ENCODE measurements at places on chromosomes 11 and 22.
A peak's percentile ranks its signal among the peaks of the same experiment; 100 is the strongest.

- DNase-seq: no peak
Measured at GRCh38 chr22:31829505-31829904, 75.7 kb downstream of the DEPDC5 start.

GRCh38 chr11:575313-575995, 816 bp upstream of the PHRF1 start:
- no peak for DNase-seq

- no peak for DNase-seq
Measured at GRCh38 chr11:45885274-45885920, at the start of gene MAPK8IP1. MAPK8IP1 (plus strand) TSS chr11:45885651; CDS start chr11:45885821, 170 bp downstream.

DNA sequence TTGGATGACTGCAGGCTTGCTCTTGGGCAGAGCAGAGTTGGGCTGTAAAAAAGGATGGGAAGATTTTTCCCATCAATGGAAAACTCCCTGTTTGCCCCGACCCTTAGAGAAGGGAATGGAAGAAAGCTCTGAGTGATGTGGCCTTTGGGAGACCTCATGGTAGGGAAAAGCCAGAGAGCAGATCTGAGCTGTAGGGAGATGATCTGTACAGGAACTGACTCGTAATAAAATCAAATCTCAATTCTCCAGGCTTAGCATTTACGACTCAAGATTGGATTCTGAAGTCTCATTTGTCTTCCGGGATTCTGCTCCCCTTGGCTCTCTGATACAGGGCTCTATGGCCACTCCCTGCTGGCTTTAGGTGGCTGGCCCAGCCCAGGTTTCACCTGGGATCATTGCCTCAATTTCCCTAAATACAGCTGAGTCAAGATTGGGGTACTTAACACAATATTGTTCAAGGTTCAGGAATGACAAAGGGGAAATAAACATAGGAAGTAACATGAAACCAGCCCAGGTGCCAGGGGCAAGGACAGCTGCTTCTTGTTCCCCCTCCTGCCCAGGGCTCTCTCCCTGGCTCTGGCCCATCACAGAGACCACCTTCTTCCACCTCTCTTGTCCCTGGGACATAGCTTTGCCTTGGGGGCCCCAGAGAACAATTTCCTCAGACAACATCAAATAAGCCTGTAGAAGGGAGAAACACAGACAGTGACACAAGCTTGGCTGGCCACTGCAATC, 38.4 kb upstream of the THY1 start:
- no peak for DNase-seq

- no peak for DNase-seq
Measured at GRCh38 chr11:116420030-116420429, 352.8 kb downstream of the BUD13 start.

GRCh38 chr11:64685536-64685935, 37.5 kb downstream of the NRXN2 start:
- DNase-seq: no peak

GRCh38 chr11:36945384-36945783, 347.3 kb upstream of the RAG2 start:
- no peak for DNase-seq

DNA sequence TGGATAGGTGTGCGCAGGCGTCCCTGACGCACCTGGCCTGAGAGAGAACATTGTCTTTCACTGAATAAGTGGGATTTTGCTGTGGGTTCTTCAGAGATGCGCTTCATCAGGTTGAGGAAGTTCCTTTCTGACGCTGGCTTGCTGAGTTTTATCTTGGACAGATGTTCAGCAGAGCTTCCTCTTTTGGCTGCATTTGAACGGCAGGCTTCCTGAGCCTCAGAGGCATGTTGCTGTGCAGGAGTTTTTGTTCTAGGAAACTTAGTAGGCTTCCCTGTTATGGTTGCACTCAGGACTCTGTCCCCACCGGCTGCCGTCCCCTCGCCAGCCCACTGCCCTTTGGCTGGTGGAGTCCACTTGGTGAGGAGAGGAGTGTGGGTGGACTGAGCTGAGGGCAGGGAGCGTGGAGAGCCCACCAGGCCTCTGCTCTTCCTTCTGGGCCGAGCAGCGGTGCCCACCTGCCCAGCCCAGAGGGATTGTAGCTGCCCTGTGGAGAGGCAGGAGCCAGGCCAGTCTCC, 17.2 kb downstream of the FRMD8 start:
- peak; percentile 43 for DNase-seq

- DNase-seq: no peak
Measured at GRCh38 chr11:86247608-86248007, 3.1 kb downstream of the EED start.

DNA sequence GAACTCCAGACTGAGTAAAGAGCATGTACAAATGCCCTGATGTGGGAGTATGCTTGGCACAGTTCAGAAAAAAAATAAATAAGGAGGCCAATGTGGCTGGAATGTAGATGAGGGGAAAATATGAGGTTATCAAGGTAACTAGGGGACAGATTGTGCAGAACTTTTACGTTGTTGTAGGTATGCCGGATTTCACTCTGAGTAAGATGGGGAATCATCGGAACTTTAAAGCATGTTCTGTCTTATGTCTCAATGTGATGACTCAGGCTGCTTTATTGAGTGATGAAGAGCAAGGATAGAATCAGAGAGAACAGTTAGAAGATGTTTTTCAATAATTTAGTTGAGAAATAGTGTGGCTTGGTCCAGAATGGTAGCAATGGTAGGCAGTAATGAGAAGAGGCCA, 130.4 kb downstream of the C11orf87 start:
- DNase-seq: no peak

DNA sequence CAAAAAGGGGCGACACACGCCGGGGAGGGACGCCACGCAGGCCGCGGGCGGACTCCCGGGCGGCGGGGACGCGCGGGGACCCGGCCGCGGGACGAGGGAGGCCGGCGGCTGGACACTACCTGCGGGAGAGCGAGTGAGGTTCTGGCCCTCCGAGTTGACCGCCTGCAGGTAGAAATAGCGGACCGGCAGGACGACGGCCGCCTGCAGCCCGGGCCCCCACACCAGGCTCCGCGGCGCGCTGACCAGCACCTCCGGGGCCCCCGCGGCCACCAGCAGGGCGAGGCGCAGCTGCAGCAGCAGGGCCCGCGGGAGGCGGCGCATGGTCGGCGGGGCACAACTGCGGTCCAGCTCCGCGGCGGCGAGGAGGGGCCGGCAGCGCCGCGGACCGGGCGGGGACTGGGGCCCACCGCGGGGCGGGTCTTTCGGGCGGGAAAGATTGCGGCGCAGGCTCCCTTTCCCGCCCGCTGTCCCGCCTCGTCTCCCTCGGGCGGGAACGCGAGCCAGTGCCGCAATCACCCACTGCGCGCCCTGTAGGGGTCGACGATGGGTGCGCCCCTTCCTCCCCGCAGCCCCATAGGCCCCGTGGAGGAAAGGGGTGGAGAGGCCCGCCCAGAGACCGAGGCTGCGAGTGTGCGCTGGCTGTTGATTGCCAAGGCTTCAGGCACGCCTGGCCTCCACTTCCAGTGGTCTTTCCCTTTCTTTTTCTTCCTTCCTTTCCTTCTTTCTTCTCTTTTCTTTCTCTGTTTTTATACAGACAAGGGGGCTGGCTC, at the start of gene POGLUT3:
Gene POGLUT3 (minus strand): TSS at position 339 of the 770 bp plus-strand sequence. CDS start 18 bp downstream, at position 321.
- DNase-seq: no peak

DNA sequence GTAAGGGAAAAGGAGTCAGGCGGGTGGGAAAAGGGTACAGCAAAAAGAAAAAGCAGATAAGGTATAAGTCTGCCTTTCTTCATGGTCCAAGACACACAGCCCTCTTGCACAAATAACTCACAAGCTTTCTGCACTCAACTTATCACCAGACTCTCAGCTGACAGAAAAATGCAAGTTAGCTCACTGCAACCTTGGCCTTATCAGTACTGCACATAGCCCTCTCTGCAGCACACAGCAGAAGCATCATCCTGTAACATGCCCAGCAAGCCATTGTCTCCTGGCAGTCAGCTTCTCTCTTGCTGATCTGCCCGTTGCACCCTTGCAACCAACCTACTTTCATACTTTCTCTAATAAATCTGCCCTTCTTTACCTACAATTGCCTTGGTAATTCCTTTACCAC, 5.8 kb downstream of the ZBTB44 start:
- no peak for DNase-seq

GRCh38 chr11:129213261-129213660, 21.1 kb upstream of the ARHGAP32 start:
- no peak for DNase-seq

GRCh38 chr11:45275828-45276227, 10.3 kb downstream of the SYT13 start:
- no peak for DNase-seq

GRCh38 chr11:67316882-67317204, 13.5 kb downstream of the SSH3 start:
- no peak for DNase-seq

DNA sequence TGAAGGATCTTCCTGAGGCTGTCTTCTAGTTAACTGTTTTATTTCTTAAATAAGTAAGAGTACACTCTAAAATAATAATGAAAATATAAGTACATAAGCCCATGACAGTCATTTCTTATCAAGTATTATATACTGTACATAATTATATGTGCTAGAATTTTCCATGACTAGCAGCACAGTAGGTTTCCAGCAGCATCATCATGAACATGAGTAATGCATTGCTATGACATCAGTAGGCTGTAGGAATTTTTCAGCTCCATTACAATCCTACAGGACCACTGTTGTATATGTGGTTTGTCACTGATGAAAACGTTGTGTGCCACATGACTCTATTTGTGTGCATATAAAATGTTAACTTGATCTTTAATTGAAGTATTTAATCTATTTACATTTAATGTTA, 22.0 kb downstream of the ZNF202 start:
- no peak for DNase-seq

- DNase-seq: no peak
Measured at GRCh38 chr22:23750714-23751440, at the start of gene ZNF70. ZNF70 (minus strand) TSS chr22:23751112; CDS start chr22:23745140, 5,972 bp downstream.

- no peak for DNase-seq
Measured at GRCh38 chr11:117044287-117045035, 53.8 kb downstream of the SIK3 start.

GRCh38 chr11:132337819-132338416, 967.5 kb downstream of the NTM start:
- no peak for DNase-seq

DNA sequence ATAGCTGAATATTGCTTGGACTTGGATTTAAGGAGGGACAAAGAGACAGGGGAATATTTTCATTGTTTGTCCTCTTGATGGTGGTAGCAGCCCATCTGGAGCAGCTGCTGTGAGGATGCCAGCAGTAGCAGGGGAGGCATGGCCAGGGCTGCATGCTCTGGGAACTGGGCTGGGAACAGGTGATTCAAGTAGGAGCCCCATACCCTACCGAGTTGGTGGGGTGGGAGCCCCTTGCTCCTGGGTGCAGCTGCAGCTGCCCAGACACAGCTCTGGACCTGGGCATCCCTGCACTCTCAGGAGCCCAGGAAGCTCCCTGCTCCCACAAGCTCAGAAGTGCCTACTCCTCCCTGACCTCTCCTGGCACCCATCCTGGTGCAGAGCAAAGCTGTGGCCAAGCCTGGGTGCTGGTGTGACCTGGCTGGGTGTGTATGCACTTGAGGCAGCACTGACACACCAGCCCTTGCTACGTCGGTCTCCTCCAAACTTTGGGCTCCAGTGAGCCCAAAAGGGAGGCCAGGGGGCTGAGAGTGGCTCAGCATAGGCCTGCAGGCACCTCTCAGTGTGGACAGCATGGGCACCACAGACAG, 341.8 kb upstream of the CCDC179 start:
- DNase-seq: no peak

DNA sequence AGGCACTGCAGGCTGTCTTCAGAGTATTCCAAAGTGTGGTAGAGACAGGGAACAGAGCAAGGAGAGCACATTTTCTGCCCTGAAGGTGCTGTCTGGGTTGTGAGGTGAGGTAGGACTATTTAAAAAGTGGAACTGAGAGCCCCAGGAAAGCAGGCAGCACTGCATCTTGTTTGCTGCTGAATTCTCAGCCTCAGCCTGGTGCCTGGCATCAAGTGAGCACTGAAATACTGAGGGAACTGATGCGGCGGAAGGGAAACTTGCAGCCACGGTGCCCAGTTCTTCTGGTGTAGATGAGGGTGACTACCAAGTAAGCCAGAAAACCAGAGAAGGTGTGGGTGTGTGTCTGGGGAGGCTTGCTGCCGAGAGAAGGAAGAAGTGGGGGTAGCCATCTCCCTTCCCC, 59.5 kb downstream of the TNRC6B start:
- DNase-seq: no peak

Data from SIG-M5 (cell line).